ENCODE measurements at places on chromosomes 11 and 22.

- no peak for DNase-seq
Observed at GRCh38 chr11:92285776-92286175, 61.2 kb downstream of the FAT3 start.

GRCh38 chr11:83220260-83220659 is 26.7 kb downstream of the ANKRD42 start:
- DNase-seq = no peak

GRCh38 chr11:5252192-5252918 is 2.2 kb downstream of the HBG2 start:
- no peak for DNase-seq

DNA sequence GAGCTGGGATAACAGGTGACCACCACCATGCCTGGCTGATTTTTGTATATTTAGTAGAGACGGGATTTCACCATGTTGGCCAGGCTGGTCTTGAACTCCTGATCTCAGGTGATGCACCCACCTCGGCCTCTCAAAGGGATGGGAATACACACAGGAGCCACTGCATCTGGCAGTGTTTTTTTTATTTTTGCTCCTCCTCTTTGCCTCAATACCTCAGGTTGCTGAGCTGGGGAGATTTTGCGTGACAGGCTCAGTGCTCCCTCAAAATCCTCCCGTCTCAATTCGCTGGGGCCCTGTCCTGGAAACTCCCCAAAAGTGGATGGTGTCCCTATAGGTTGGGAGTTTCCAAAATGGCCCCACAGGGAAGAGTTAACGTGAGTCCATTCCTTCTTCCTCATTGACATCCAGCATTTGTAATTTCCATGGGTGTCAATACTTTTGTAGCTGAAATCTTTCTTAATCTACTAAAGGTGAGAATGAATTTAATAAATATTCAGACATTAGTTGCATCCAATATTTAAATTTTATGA is 71.8 kb downstream of the GGTLC2 start:
- no peak for DNase-seq

DNA sequence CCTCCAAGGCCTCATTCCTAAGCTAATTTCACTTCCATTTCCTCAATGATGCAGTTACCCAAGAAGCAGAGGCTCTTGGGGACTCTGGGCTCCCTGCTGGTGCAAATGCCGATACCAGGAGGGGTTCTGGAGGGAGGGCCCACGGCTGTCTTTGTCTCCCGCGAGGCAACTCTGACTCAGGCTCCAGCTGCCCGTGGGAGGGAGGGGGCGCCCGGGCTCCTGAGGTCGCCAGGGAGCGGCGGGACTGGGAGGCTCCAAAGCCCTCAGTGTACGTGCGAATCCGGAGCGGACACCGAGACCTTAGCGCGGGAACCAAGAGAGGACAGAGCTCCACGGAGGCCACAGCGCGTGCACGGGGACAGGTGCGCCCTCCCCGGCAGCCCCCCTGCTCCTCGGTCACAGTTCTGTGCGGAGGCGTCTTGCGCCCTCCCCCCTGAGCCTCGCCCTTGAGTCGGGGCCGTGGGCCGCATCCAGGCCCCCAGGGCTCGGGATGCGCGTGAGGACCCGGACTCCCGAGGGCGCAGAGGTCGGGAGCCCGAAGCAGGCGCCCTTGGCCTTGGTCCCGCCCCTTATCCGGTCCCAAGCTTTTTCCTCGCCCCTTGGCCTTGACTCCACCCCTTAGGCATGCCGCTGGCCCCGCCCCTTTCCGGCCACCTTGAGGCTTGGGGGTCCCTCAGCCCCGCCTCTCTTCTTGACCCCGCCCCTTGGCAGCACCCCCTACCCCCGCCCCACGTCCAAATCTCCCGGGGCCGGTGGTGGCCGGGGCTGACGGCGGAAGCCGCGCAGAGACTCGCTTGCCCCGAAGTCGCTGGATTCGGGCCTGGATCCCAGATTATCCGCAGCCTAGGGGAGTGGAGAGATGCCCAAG is 4.7 kb upstream of the SHISA8 start:
- DNase-seq = no peak

- no peak for DNase-seq
Observed at GRCh38 chr22:37618072-37618656, 9.5 kb downstream of the GGA1 start.
